NCI-H748 treated with DMSO at 0.1 percent for 48 hours (cell line): ENCODE measurements at places on chromosomes 2 and 18.

DNA sequence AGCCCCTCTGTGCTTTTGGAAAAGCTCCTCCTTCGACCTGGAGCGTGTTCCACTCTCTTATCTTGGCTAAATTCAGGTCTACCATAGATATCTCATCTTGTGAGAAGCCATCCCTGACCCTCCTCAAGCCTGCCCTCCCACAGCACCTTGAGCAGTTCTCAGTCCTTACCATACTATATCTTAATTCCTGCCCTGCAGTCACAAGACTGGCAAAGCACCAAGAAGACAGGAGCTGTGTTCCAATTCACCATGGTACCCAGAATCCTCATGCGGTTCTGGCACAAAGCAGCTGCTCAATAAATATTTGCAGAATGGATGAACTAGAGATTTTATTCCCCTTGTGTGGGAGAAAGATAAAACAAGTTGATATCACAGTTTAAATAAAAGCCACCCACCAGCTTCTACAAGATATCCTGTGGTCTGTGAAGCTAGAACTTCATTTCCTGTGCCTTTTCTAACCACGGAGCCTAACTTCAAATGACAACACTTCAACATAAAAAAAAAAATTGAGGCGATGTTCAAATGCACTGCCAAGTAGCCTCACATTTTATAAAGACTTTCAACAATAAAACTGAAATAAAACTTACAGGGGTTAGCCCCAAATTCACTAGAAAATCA is 19.5 kb downstream of the MARCHF4 start:
- DNase-seq, result no peak

DNA sequence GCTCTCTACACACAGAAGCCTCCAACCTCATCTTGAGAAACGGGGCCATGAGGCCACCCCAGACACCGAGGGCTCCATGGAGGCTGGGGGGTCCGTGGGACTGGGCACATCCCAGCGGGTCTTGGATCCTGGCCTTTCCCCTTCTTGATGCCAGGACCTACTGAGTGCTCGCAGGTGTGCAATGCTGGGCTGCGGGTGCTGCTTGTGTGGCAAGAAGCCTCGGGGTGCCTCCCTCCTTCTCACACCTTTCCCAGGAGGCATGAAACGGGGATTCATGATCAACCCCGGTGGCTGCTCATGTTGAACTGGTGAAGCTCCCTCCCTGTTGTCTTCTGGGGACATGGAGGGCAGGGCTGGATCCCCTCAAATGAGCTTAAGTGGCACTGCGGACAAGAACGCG is 2.0 kb upstream of the BUB1 start:
- no peak for DNase-seq

GRCh38 chr2:65525616-65526231 is 93.3 kb upstream of the SPRED2 start:
- no peak for DNase-seq

DNA sequence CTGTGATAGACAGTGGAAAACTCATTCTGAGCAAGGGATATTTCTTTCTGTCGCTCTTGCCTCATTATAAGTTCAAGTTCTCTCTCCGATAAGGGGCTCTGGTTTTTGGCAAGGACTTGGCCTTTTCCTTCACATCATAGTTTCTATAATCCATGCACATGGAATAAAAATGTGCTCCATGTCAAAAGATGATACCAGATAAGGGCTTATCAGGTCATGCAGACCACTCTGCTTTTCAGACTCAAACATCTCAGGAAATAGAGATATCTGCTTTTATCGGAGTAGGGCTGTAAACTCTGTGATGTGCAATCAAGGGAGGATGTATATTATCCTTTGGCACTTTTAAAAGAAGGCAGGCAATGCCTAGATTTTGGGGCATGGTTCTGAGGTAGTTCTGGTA is 45.0 kb upstream of the DARS1 start:
- DNase-seq, result no peak

- no peak for DNase-seq
Measured at GRCh38 chr2:227921648-227922047, 50.2 kb downstream of the DAW1 start.

DNA sequence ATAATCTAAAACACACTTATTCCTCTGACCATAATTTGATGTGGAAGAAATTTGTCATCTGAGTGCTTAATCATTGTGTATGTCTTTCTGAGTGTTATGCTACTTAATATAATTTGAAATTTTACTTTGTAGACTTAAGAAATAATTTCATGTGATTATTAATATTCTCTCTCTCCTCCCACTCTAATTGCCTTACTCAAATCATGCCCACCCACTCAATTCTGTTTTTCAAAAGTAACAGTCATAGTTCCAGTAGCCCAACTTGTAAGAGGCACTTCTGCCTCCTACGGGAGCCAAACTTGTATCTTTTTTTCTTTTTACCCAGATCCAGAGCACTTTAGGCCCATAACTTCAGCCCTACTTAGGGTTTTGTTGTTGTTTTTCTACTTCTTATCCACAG is 18.5 kb upstream of the KYNU start:
- DNase-seq, result no peak

GRCh38 chr2:241561832-241562231 is 3.3 kb downstream of the BOK start:
- no peak for DNase-seq

GRCh38 chr2:112879491-112880041 is 31.4 kb upstream of the IL37 start:
- no peak for DNase-seq
